CD4-positive, alpha-beta T cell (primary cell): ENCODE measurements at places on chromosomes 1 and 21. TPM values are rescaled to one million over a fixed set of nuclear protein-coding genes. Genes with fewer than 3 reads are reported as not detected.
A peak's percentile ranks its signal among the peaks of the same experiment; 100 is the strongest.

ASAP3 gene
- total RNA-seq, result 0.81 TPM

SH2D1B gene
- total RNA-seq, result not detected

DNA sequence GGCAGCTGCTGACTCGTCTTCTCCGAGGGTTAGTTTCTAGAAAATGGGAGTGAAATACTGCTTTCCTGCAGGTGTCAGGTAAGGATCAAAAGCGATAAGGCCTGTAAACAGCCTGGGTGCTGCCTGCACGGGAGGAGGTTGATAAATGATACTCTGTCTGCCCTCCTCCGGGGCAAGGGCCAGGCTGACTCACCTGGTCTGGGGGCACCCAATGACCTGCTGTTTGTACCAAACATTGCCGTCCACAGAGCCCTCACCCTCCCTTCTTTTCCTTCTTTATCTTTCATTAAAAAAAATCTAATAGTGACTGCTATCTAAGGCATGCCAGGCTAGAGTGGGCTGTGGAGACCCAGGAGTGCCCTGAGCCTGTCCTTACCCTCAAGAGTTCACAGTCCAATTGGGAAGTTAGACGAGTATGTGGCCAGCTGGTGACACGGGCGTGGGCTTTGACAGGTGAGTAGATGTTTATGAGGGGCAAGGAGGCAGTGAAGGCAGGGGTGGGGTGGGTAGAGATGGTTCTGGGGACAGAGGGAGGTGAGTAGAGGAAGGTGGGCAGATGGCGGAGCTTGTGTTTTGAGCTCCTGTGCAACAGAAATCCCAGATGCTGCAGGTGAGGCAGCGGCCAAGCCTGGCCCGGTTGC, 16.2 kb downstream of the EDN2 start:
- DNase-seq, result no peak

DNA sequence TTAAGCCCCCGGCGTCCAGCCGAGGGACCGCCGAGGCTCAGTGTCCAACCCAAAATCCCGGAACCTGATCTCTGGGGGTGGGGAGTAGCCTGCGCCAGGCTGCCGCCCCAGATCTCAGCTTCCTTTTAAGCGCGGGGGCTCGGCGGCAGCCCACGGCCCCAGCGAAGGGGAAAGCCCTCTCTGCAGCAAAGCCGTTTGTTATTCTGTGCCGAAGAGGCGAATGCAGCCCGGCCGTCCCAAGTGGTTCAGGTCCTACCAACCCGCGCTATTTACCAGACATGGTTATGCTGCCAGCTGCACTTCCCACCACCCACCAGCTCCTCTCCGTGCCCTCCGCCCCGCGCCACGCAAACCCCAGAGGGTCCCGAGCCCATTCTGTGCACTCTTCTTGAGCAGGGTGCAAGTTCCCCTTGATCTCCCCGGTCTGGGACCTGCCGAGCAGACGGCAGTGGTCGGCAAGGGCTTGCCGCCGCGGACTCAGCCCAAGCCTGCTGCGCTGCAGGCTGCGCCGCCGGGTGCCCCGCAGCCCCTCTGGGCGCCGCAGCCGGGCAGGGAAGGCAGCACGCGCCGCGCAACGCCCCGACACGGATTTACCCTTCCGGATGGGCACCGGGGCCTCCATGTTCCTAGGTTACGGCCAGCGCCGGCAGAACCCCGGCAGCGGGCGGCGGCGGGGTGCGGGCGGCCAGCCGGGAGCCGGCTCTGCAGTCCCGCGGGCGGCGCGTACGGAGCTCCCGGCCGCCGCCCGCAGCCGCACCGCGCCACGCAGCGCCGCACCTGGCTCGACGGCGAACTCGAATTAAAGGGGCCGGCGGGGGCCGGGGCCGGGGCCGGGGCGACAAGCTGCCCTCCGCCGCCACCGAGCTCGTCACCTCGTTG, 738 bp upstream of the KCNA2 start:
- DNase-seq, result peak; percentile 12

DNA sequence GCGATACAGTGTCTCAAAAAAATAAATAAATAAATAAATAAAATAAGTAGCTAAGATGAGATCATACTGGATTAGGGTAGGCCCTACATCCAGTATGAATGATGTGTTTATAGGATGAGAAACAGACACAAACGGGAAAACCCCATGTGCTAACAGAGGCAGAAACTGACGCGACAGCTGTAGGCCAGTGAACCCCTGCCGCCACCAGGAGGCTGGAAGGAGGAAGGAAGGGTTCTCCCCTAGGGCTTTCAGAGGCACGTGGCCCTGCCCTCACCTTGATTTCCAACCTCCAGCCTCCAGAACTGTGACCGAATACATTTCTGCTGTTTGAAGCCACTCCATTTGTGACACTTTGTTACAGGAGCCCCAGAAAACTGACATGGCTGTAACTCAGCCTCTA, 38.5 kb downstream of the CHD5 start:
- DNase-seq, result no peak

- peak; percentile 41 for DNase-seq
Measured at GRCh38 chr1:193368302-193368701, 181.9 kb upstream of the B3GALT2 start.

- no peak for DNase-seq
Measured at GRCh38 chr1:114585231-114585630, 3.8 kb upstream of the BCAS2 start.

GRCh38 chr1:225731491-225731890, 46.1 kb upstream of the SRP9 start:
- no peak for DNase-seq

GRCh38 chr21:41342035-41342434, 19.8 kb upstream of the MX2 start:
- no peak for DNase-seq
